ENCODE measurements at places on chromosomes 6 and 20.

- no peak for DNase-seq
These were observed 16.8 kb upstream of the ADGB start for GRCh38 chr6:146581968-146582367.

- DNase-seq: no peak
These were observed 406.6 kb upstream of the IRAK1BP1 start for GRCh38 chr6:78460711-78461110.

DNA sequence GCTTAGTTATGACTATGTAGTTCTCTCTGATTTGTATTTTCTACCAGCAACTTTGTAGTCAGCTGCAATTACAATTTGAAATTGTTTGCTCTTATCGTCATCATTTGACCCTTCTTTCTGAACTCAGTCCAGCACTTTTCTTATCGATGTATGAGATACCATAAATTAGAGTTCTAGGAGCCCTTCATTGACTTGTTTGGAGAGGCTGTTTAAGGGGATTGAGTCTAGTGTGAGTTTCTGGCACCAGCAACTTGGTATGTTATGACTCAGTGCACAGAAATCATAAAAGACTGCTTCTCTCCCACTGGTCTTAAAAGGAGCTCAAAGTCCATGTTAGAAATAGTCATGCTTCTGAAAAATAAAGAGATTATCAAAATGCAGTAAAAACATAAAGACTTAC, 190.3 kb downstream of the TENT5A start:
- no peak for DNase-seq

DNA sequence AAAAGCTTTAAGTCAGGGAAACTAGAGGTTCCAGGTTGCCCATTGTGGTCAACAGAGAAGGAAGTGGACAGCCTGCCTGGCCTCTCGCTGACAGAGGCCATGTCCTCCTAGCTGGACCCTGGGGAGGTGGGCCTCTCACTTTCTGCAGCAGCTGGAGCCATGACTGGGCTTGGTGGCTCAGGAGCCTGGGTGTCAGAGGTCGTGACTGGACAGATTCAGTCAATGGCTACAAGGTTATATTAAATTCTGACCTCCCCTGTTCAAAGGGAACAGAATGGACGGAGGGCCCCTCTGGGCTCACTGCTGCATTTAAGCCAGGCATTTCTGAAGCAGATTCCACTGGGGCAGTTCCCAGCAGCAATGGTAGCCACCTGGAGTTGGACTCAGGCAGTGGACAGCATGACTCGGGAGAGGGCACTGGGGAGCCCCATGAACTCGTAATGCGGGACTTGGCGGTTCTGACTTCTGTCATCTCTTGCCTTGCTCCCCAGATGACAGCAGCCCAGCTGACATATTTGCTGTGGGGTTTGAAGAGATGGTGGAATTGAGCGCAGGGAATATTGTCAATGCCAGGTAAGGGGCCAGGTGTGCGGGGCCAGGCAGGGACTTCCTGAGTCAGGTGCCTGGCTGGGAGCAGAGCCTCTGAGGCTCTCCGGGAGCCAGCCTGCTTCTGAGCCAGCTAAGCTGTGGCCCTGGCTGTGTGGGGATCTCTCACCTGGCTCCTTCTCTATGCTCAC, 86.7 kb downstream of the SYNJ2 start:
- DNase-seq: no peak

GRCh38 chr6:55009131-55009530, 162.6 kb downstream of the FAM83B start:
- no peak for DNase-seq

DNA sequence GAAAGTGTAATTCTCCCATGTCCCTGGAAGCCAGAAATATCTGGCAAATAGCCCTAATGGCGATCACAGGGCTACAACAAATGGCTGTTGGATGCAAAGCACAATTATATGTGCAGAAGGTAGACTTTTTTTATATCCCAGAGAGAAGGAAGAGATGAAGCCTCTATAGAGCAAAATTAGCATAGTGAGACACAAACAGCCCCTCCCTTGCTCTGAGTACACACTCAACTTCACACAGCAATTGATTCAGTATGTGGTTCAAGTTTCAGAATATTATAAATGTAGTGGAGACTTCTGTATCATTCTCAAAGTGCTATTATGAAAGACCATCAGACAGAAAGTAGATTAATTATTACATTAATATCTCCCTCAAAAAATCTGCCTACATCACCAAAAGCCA, 246.5 kb upstream of the TBX18 start:
- no peak for DNase-seq

DNA sequence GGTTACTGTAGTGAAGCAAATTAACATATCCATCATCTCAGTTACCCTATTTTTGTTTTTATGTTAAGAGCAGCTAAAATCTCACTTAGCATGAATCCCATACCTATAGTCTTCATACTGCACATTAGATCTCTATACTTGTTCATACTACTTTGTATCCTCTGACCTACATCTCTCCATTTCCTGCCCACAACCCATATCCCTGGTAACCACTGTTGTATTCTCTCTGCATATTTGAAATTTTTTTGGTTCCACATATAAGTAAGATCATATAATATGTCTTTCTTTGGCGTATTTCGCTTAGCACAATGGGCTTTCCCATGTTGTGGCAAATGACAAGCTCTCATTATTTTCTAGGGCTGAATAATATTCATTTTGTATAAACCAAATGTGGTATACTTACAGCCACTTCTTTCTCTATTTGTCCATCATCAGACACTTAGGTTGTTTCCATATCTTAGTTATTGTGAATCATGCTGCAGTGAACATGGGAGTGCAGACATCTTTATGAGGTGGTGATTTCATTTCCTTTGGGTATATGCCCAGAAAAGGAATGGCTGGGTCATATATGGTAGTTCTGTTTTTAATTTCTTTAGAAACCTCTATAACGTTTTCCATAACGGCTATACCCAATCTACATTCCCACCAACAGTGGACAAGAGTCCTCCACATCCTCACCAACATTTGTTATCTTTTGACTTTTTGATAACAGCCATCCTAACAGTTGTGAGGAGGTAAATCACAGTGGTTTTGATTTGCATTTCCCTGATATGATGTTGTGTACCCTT, 39.8 kb downstream of the BACH2 start:
- DNase-seq: no peak

DNA sequence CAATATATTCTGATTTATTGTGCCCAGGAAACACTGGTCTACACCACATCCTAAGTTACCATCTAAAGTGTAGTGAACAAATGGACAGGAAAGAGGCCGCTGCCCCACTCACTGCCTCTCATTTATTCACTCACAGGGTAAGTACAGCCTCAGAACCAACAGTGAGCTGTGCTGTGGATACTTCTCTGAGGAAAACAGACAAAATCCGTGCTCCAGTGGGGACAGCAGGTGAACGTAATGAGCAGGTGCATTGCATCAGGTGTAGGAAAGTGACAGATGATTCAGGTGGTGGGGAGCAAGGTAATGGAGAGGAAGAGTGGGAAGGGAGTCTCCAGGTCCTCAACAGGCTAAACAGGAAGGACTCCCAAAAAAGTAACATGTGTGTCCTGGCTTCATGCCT, 8.4 kb upstream of the ULBP2 start:
- DNase-seq: no peak

- DNase-seq: no peak
These were observed 99.6 kb upstream of the POPDC3 start for GRCh38 chr6:105279463-105279862.

GRCh38 chr6:21648475-21649050, 55.0 kb downstream of the SOX4 start:
- peak; percentile 58 for DNase-seq

All from GM13977 (cell line).